ENCODE measurements at places on chromosomes 7 and 10.

DNA sequence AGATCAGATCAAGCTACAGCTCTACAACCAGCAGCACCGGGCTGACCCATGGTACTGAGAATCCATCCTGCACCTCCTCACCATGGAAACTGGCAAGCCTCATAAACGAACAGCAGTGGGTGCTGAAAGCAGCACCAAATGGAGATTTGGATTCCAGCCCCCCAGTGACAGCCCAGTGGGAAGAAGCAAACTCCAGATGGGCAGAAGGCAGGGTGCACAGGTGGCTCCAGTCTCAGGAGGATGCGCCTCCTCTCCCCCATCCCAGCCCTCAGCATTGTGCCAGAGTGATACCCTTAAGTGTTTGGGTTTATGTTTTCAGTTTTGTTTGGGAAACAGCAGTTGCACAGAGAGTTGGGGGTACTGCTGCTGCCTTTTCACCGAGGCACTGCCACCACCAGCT, 20.6 kb upstream of the SMO start:
- DNase-seq: no peak

DNA sequence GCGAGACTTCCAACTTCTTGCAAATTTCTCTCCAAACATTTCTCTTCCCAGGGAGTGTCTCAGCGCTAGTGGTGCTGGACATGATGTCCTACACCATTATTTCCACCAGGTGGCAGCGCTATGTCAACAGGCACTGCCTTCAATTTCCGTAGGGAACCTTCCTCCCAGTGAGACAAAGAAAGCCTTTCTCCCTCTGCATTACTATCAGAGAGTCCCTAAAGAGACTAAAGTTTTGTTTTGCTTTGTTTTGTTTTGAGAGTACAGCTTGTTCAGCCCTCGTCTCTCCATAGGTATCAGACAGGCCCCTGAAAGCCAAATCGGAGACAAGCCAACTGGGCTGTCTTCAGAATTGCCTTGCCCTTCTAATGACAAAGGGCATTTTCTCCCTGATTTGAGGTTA, 44.2 kb upstream of the GGCT start:
- peak; percentile 81 for DNase-seq

DNA sequence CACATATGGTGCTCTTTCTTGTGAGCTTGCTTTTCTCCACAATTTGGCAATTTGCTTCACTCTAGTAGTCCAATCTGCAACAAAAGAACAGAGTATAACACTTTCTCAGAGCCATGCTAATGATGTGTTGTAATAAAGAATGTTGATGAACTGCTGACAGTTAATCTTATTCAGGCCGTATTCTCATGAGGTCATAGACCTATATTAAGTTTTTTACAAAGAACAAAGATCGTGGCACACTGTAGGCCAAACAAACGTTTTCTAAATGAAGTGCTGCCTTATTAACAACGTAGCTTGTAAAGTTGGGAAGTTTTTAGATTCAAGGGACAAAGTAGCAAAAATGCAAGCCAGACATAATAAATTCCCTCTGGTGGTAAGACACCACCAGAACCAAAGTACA, 160.1 kb downstream of the GALNT11 start:
- DNase-seq: no peak

DNA sequence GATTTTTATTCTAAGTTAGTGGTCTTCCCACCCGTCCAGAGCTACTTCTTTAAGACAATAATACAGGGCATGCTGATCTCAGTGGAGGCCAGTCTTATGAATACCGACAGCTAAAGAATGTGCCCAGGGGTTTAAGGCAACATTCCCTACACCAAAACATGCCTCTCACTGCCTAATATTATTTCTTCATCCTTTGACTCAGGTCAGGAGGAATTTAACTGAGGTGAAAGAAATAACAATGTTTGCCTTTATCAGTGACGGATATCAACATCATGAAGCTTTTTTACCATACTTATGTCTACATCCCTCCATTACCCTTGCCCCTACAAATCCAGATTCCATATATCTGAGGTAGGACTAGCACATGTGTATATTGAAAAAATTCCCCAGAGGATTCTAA, 33.3 kb upstream of the TES start:
- DNase-seq: no peak

GRCh38 chr10:117638200-117638599, 95.7 kb downstream of the EMX2 start:
- DNase-seq: no peak

DNA sequence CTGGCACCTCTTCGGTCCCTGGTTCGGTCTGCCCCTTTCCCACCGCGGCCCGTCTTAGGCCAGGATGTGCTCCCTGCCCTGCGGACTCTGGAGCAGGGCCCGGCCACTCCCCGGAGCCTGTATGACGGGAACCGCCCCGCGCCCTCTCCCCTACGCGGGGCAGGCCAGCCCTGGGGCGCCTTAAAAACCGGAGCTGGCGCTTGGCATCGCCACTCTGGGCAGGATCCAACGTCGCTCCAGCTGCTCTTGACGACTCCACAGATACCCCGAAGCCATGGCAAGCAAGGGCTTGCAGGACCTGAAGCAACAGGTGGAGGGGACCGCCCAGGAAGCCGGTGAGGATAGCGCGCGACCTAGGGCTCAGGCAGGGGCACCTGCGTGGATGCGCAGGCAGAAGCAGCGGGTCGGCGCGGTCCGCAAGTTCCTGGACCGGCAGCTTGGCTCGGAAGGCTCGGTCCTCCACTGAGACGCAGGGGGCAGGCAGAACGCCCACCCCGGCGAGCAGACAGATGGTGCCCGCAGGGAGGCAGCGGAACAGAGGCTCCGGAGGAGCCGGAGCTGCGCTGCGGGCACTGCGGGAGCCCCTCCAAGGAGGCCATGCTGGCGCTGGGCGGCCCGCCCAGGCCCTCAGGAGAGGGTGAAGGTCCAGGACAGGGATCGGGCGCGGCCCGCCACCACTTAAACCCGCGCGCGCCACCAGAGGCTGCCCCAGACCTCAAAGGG, at the start of gene ADIRF:
Gene ADIRF (plus strand): TSS at position 212 of the 723 bp plus-strand sequence. CDS start 63 bp downstream, at position 275.
- no peak for DNase-seq

DNA sequence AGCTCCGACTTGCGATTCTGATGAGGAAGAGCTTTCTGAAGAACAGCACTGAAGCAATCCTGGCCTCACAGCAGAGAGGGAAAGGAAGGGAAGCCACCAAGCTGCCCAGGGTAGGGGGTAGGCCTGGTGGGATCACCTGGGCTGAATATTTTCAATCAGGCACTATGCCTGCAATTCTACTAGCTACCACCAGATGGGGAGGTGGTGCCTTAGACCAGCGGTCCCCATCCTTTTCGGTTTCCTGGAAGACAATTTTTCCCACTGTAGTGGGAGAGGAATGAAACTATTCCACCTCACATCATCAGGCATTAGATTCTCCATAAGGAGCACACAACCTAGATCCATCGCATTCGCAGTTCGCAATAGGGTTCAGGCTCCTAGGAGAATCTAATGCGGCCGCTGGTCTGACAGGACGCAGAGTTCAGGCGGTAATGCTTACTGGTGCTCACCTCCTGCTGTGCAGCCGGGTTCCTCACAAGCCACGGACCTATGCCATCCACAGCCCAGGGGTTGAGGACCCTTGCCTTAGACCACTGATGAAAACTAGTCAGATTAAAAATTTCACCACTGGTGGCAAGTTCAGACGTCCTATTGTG, 2.7 kb downstream of the LRRC20 start:
- DNase-seq: no peak

DNA sequence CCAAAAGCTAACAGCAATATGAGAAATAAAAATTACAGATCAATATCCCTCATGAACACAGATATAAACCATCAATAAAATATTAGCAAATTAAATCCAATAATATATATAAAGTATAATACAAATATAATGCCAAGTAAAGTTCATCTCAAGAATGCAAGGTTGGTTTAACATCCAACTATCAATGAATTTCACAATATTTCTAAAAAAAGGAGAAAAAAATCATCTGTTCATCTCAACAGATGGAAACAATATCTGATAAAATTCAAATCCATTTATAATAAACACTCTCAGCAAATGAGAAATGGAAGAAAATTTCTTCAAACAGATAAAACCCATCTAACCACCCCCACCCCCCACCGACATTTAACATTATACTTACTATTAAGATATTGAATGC, 86.9 kb downstream of the SIRT1 start:
- no peak for DNase-seq
